OCI-M1 (cell line): ENCODE measurements at places on chromosomes 13 and 19.

DNA sequence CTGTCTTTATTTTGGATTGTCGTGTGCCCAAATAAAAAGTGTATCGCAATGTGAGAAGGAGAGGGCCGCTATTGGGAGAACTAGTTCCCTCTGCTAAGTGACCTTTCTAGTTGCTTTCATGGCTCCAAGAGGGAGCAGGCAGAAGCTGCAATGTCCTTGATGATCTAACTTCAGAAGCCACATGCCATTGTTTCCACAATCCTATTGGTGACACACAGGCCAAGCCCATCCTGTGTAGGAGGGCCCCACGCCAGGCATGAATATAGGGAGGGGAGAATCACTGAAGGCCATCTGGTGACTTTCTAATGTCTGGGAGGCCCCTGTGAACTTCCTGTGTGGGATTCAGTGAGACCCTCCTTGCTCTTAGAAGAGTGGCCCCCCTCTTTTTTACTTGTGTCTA lies 47.8 kb upstream of the KPNA3 start:
- peak; percentile 29 for DNase-seq

- DNase-seq: peak; percentile 97
Observed at GRCh38 chr19:19643158-19644053, at the start of gene GMIP. Gene GMIP (minus strand): TSS chr19:19643657. CDS start chr19:19643529, 128 bp downstream.

- peak; percentile 78 for DNase-seq
Observed at GRCh38 chr19:12792051-12792852, 966 bp downstream of the JUNB start.

DNA sequence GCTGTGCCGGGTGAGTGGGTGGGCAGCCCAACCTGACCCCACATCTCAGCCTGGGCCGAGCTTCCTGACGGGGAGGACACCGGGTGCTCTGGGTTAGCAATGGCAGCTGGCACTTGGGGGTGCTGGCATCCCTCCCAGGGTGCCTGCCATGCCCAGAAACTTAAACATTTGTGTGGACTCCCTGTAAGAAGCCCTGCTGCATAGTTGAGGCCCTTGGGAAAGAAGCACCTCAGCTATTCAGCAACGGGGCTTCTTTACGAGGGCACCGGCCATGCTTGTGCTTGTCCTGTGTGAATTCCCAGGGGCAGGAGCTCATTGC lies 33.8 kb upstream of the MEDAG start:
- DNase-seq: no peak

GRCh38 chr19:5145521-5146511 lies 176.9 kb downstream of the KDM4B start:
- no peak for DNase-seq

DNA sequence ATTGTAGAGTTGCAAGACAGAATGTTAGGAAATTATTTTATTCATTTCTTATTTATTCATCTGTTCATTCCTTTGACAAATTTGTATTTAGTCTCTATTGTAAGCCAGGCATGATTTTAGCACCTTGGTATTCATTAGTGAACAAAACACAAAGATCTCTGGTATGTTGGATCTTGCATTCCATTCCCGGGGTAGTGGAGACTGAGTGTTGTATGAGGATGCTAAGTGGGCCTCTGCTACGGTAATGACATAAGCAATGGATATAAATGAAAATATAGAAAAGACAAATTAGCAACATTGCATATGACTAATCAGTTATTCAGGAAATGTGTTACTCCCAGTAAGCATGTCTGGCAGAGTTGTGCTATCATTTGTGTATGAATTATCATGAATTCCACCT lies 449.3 kb downstream of the PCDH17 start:
- DNase-seq: no peak

DNA sequence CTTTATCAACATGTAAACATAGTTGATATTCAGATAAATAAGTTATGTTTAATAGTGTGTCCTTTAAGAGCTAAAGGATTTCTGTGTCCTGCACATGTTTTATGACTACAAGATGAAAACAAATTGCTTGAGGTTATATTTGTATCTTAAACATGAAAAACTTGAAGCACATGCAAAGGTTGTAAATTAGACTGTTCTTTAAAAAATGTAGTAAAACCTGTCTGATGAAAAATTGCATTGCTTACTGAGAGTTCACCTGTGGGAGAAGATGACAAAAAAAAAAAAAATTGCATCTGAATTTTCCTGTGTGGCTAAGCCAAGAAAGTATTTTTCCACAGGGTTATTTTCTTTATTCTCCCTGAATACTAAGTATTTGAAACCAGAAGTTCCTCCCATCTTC lies 25.7 kb upstream of the LMO7 start:
- no peak for DNase-seq

GRCh38 chr13:60032851-60033250 lies 130.9 kb downstream of the DIAPH3 start:
- DNase-seq: no peak

DNA sequence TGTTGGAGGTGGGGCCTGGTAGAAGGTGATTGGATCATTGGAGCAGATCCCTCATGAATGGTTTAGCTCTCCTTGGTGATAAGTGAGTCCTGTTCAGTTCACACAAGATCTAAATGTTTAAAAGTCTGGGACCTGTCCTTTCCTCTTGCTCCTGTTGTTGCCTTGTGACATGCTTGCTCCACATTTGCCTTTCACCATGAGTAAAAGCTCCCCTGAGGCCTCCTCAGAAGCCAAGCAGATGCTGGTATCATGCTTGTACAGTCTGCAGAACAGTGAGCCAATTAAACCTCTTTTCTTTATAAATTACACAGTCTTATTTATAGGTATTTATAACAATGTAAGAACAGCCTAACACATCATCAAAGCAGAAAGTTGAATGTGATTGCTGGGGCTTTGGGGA lies 24.2 kb upstream of the RFC3 start:
- DNase-seq: no peak

- DNase-seq: no peak
Observed at GRCh38 chr13:71028884-71029283, 838.1 kb downstream of the DACH1 start.

DNA sequence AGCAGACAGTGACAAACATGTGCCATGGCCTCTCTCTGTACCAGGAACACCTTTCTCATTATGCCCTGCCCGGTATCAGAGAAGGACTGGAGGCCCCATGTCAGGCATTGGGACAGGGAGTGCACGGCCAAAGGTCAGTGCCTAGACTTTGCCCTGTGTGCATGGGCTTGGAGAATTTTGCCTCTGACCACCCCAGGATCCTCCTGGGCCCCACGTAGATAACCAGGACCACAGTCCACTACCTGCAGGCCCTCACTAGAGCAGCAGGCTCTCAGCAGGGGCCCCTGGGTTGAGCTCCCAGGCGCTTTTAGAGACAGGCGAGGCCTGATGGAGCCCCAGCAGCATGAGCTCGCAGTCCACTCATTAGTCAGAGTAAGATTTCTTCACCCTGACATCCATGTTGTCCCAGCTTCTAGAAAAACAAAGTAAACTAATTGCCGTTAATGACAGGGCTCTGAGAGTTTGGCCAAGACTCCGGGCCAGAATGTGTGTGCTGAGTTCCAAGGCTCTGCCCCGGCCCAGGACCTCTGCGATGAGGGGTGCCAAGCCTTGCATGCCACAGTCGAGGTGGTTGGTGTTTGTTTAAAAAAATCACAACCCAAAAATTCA lies 42.7 kb downstream of the CAPN12 start:
- no peak for DNase-seq

DNA sequence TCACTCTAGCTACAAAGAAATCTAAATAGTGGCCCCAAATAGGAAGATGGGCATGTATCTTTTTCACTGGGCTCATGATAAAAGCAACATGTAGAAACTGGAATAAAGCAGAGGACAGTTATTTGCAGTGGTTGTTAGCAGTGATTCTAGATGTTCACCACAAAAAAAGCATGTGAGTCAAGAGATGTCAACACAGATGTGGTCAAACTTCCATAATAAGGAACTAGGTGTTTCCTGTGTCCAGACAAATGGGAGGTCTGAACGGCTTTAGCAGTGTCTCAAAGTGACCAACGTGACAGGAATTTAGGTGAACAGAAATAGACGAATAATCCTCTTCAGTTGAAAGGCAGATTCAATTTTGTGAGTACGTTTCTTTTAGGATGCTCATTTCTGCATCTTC lies 162.7 kb downstream of the TBC1D4 start:
- DNase-seq: peak; percentile 16

DNA sequence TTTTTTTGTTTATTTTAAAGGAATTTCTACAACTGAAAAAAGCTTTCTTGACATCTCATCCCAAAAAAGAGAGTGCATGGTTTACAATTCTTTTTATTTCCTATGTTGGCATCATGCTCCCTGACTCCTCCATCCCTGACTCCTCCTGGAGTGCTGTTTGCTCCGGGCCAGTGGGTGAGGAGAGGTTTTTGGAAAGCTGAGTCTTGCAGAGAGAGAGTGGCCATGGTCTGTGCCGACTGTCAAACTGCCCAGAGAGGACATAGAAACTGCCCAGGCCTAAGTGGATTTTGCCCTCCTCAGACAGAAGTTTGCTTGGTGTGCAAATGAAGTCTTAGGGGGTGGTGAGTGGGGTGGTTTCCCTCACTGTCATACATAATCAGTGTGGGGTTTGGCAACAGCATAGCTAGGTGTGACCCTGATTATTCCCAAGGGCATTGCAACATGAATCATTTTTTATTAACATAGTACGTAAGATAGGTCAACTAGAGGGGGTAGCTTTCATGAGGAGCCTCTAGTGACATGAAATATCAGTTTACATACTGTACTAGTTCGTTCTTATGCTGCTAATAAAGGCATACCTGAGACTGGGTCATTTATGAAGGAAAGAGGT lies 179.8 kb upstream of the UBL3 start:
- no peak for DNase-seq

DNA sequence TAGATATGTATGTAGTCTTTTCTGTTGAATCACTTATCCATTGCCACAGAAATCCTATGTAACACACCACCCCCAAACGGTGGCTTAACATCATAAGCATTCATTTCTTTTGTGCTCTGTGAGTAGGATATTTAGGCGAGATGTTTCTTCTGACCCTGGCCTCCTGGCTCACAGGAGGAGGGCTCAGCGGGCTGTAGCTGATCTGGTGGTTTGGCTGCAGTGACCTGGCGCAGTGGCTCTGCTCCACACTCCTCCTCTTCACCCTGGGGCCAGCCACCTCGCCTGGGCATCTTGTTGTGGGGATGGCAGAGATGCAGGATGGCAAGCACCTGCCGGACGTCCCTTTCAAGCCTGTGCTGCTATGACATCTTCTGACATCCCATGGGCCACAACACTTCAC lies 147.1 kb upstream of the IRS2 start:
- DNase-seq: peak; percentile 29

- no peak for DNase-seq
Observed at GRCh38 chr13:87426742-87427141, 244.4 kb upstream of the SLITRK5 start.

- DNase-seq: no peak
Observed at GRCh38 chr13:100890645-100891044, 216.1 kb upstream of the TMTC4 start.

GRCh38 chr13:95784900-95785290 lies 108.0 kb downstream of the DNAJC3 start:
- DNase-seq: peak; percentile 11

- DNase-seq: peak; percentile 82
Observed at GRCh38 chr19:46610851-46611770, 10.0 kb downstream of the CALM3 start.

DNA sequence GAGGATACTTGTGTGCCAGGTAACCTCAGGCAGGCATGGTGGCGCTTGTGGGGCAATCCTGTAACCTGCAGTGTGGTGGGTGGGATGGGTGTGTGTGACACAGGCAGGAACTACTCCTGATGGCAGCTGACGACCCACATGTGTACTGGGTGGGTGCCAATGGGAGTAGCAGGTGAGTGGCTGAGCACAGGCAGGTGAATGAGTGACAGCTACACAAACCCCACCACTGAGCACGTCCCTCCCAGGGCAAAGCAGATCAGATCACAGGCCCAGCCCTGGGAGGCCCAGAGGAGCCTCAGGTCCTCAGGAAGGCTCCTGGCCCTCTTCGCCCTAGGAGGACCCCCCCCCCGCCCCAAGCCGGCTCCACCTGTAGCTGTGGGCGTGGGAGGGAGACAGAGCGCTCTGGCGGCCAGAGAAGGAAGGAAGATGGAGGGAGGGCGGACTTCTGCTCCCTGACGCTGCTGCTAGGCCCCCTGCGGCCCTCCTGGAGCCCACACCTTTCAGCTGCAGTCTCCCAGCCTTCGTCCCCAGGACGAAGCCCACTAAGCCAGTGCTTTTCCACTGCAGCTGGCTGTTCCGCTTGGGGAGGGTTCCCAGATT lies 1.3 kb upstream of the ZNF181 start:
- no peak for DNase-seq

DNA sequence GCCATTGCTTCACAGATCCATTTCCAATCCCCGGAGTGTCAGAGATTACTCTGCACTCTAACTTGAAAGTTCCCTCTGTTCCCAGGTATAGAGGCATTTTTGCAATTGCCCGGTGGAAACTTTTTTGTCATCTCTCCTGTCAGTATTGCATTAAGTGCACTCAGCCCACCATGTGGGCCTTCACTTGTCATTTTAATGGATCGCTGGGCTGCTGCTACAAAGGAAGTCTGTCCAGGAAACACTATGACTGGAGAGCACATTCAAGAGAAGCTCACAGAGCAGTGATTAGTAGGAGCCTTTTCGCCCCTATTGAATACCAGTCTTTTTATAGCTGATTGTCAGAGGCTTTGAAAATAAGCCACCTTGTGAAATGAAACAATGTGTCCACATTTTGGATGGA lies 180.9 kb downstream of the B3GLCT start:
- no peak for DNase-seq

DNA sequence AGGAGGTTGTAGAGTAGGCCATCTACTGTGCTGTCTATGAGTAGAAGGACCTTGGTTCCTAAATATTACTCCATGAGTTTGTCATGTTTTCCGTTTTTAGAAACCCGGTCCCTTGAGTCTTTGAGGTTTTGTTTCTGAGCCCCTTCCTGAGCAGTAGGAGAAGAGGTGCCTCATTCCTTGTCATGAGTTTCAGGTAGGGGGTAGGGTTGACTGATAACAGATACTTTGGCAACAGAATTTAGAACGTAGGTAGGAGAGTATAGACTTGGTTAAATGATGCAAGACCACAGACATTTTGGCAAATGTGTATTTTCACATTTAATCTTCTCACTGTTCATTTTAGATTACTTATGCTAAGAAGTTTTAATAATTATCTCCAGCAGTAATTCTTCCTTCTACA lies 24.6 kb downstream of the LMO7 start:
- DNase-seq: no peak

DNA sequence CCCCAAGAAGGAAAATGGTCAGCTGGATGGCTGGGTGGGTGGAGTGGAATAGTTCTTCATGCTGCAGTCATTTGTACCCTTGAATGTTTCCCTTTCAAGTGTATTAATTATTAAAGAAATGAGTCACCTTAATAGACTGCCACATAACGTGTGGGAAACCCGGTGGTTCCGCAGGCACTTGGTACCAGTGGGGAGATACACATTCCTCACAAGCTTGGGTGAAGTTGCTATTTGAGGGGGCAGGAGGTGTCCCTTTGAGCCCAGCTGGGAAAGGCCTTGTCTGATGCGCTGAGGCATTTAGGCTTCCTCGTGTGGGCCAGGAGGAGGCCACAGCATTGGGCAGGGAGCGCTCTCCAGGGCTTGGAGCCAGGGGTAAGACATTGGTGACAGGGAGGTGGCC lies 57.7 kb downstream of the ATP8A2 start:
- no peak for DNase-seq
